ENCODE measurements at places on chromosomes 7 and 10. TPM values are rescaled to one million over a fixed set of nuclear protein-coding genes. Genes with fewer than 3 reads are reported as not detected.

SPDYE11 gene
- 0.48 TPM for polyA plus RNA-seq

ADRA2A gene
- polyA plus RNA-seq, result 1.5 TPM

ALOX5 gene
- polyA plus RNA-seq, result not detected

NXPH1 gene
- polyA plus RNA-seq, result 24.9 TPM

HECW1 gene
- polyA plus RNA-seq, result 13.8 TPM

SPDYE5 gene
- 0.26 TPM for polyA plus RNA-seq

TCTN3 gene
- 22.2 TPM for polyA plus RNA-seq

SMNDC1 gene
- 25.9 TPM for polyA plus RNA-seq

GPR22 gene
- polyA plus RNA-seq, result 64.1 TPM

Data from neural cell (in vitro differentiated cells).